ENCODE measurements at places on chromosomes 11 and 22.

DNA sequence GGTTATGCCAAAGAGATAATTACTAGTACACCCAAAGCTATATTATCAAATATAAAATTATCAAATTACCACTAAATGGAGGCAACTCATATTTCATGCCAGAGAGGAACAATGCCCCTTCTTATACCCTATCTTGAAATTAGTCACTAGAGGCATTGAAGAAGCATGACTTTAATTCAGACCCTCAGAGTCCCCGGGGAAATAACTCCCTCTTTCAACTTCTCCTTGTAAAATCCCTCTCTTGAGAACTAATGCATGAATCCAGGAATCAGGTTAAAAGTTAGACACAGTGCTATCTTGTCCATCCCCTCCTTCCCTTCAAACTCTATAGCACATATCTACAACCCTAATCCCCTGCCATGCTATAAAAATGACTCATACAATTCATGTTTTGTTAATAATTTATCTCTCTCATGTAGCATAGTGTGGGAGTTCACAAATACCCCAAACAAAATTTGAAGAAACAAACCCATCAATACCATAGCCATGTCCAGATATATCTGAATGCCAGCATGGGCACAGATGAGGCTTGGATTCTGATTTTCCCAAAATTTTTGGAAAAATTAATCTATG, 665.4 kb downstream of the KCNA4 start:
- no peak for DNase-seq

DNA sequence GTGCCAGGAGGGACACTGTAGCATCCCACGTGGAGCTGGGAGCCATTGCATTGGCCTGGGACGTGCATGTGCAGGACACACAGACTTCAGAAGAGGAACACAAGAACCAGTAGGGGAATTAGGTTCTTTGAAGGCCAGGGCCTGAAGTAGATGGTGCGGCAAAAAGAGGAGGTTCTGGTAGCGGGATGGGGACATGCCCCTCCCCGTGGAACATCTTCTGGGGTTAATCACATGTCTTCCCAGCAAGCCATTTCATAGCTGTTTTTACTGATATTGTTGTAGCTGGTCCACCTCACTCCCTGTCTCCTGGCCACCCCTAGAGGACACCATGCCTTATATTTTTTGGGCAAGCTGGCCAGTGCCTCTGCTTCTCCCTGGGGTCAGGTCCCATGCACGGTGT, 74.3 kb downstream of the SCN3B start:
- no peak for DNase-seq

- DNase-seq = no peak
Observed at GRCh38 chr11:88544656-88545280, 207.2 kb upstream of the CTSC start.

- no peak for DNase-seq
Observed at GRCh38 chr11:120522021-120522420, 10.5 kb downstream of the GRIK4 start.

- no peak for DNase-seq
Observed at GRCh38 chr11:12066799-12067508, 43.4 kb upstream of the MICAL2 start.

- DNase-seq = no peak
Observed at GRCh38 chr11:34671946-34672345, 51.1 kb downstream of the EHF start.

DNA sequence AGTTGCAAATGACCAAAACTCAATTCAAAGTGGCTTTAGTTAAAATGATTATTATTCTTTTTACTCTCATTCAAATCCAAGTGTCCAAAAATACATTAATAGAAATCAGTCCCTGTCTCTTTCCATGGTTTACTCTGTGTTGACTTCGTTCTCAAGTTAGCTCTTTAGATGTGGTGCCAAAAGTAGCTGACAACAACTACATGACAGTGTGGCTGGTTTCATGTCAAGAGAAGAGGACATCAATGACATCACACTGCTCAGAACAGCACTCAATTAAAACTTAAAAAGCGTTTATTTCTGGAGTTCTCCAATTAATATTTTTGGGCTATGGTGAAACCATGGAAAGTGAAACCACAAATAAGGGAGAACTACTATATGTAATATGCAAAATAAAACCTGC, 1746.9 kb downstream of the LRRC4C start:
- no peak for DNase-seq

DNA sequence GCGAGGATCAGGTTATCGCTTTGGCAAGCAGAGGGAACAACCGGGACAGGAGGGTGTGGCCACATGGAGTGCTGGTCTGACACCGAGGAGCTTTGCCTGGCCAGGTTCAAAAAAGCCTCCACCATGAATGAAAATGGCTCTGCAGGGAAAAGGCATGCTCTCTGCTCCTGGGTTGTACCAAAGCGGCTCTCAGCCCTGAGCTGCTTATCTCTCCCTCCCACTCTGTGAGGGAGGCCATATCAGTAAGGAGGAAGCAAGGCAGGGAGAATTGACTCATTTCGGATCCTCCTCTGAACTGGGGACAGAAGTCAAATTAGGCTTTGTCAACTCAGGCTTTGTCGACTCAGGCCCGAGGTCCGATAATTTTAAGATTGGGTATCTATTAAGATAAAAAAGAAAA, 82.9 kb upstream of the CRTAM start:
- DNase-seq = no peak

- DNase-seq = no peak
Observed at GRCh38 chr11:73325036-73325981, 17.2 kb downstream of the ARHGEF17 start.

- DNase-seq = peak; percentile 55
Observed at GRCh38 chr11:57336111-57336666, 497 bp upstream of the SSRP1 start.

DNA sequence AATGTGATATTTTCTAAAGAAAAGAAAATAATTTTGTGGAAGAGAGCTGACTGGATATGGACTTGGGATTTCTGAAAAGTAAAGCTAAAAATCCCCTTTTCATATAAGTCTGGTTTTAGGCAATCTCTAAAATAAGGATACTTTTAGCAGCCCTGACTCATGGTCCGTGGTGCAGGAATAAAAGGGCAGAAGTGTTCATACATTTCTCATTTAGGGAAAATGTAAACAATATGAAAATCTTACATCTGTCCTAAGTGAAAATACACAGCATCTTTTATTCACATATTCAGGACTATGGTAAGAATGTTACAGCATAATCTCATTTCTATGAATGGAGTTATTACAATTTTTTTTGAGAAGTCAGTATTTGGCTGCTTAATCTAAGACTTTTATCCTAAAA, 735 bp upstream of the ETS1 start:
- DNase-seq = no peak

GRCh38 chr11:116255321-116255953, 517.4 kb downstream of the BUD13 start:
- no peak for DNase-seq

- no peak for DNase-seq
Observed at GRCh38 chr11:9797300-9797699, 133.4 kb downstream of the SWAP70 start.

DNA sequence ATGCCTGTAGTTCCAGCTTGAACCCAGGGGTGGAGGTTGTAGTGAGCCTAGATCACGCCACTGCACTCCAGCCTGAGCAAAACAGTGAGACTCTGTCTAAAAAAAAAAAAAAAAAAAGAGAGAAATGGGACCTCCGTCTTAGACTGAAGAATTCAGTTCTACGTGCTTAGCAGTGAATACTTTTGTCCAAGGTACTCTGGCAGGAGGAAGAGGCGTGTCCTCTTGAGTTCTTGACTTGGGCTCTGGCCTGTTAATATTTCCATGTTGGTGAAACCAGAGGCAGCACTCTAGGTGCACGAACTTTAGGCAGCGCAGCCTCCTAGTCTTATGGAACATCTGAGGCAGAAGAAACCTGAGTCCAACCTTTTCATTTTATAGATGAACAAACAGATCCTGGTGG, 2.4 kb downstream of the HMBS start:
- no peak for DNase-seq

DNA sequence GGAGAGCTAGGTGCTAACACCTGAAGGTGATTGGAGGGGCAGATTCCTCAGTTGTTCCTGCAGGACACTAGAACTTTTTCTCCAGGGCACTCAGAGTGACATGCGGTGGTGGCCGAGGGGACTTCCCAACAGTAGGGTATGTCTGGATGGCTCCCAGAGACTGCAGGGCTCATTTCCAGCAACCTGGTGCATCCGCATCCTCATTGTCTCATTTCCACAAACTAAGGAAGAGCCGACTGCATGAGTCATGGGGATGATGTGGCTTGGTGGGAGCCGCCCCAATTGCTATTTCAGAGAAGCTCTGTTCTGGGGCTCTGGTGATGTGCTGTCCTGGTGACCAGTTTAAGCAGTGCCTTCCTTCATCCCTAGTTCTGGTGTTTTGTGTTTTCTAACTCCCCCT, 2.8 kb upstream of the ROBO4 start:
- DNase-seq = no peak

DNA sequence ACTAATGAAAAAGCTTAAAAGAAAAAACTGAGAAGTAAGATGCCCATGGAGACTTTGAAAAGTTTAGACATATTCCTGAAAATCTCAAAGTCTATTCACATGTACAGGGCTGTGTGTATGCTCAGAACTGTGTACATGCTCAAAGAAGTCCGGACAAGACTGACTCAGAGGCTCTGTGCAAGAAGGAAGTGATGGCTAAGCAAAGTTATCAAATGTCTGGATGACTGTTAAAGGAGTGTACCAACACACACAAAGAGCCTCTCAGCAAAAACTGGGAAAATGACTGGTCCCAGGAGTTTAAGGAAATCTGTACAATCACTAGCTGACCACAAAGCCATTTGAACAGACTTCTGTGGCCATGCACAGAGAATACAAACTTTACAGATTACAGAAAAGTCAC, 33.1 kb upstream of the ARHGAP32 start:
- no peak for DNase-seq

DNA sequence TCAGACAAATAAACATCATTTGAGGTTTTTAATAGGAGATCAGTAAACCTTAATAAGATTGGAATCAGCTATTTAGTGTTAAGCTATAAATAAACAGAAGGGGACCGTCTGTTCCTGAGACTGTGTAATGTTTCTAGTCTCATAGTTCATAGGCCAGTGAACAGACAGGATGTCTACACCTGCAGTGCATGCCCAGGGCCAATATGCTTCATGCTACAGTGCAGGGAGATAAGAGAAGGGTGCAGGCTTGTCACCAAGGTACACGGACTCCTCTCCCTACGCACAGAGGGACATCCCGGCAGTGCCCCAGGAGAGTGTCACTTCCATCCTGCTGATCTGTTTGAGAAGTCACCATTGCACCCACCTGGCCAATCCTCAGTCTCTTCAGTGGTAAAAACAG, 148.6 kb downstream of the OPCML start:
- no peak for DNase-seq

DNA sequence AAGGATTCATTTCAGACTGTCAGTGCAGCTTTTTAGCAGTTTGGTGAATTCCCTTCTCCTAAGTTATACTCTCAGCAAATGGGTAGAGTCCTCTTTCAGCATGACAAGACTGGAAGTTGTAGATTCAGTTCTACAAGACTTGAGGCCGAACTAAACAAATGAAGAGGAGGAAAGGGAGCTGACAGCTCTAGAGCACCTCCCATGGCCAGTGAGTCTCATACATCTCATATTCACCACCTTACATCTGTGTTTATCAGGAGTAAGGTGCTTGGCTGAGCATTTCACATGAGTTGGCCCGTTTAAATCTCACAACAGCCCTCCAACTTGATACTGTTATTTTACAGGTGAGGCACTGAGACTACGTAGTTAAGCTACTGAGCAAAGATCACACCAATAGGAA, 30.4 kb downstream of the SEZ6L start:
- DNase-seq = no peak

GRCh38 chr22:27405672-27406388, 395.7 kb downstream of the MN1 start:
- no peak for DNase-seq

Data from T-helper 2 cell (primary cell).